Osteoblast (primary cell): ENCODE measurements at places on chromosomes 16 and 17. TPM values are rescaled to one million over a fixed set of nuclear protein-coding genes. Genes with fewer than 3 reads are reported as not detected.

The TMC7 gene
- total RNA-seq = 1.1 and 1.5 TPM in 2 replicates

GRCh38 chr16:71242601-71243000 lies 12.1 kb upstream of the HYDIN start:
- H3K4me3 ChIP-seq = no peak overlapping the region
- no peaks in the 10 kb centered on the region for H3K4me1 ChIP-seq
- H3K27ac ChIP-seq = no peak overlapping the region
- H3K36me3 ChIP-seq = no peaks in the 10 kb centered on the region
- DNase-seq = no peak
- no peaks in the 10 kb centered on the region for H3K27me3 ChIP-seq

The TRIM72 gene
- total RNA-seq = not detected in 2 replicates

- no peak overlapping the region for H3K27ac ChIP-seq
- H3K4me3 ChIP-seq = no peak overlapping the region
- peaks cover 6% of the 10 kb centered on the region for H3K4me1 ChIP-seq
- H3K36me3 ChIP-seq = peaks cover 45% of the 10 kb centered on the region
- no peaks in the 10 kb centered on the region for H3K27me3 ChIP-seq
Measured at GRCh38 chr16:58563775-58564174, 48.5 kb downstream of the SETD6 start.

GRCh38 chr16:50458667-50459495 lies 89.3 kb upstream of the NKD1 start:
- no peak for DNase-seq
- peaks cover 9% of the 10 kb centered on the region for H3K27me3 ChIP-seq
- H3K4me1 ChIP-seq = no peaks in the 10 kb centered on the region
- H3K36me3 ChIP-seq = no peaks in the 10 kb centered on the region
- no peak overlapping the region for H3K4me3 ChIP-seq

DNA sequence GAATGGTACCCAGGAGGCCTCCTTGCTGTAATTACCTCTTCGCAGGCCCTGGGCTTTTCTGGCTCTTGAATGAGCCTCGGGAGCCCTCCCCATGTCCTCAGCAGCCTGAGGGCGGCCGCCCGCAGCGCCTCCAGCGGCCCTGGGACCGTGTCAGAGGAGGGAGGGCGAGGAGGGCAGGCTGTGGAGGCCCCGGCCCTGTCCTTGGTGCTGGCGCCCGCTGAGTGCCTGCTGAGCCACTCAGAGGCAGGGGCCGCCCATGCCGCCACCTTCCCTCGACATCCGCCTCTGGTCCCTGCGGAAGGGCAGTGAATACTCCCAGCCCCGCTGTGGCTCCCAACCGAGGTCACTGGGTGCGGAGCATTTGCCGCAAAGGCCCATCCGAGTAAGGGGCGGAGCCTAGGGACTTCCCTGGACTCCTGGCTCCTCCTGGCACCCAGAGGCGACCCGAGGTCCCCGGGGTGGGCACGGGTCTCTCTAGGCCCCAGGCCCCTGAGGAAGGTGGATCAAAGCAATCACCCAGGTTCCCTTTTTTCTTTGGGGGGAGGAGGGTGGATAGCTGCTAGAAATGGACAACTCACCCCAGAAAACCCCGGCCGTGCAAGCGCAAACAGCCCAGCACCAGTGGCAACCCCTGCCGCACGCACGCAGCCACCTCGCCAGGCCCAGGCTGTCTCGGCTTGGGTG lies 2.8 kb downstream of the RBFOX3 start:
- H3K27ac ChIP-seq = no peak overlapping the region
- H3K4me3 ChIP-seq = no peak overlapping the region
- H3K36me3 ChIP-seq = no peaks in the 10 kb centered on the region
- peak; percentile 98 for DNase-seq

The ABCA10 gene
- total RNA-seq = 0.88 and 1.8 TPM in 2 replicates

DNA sequence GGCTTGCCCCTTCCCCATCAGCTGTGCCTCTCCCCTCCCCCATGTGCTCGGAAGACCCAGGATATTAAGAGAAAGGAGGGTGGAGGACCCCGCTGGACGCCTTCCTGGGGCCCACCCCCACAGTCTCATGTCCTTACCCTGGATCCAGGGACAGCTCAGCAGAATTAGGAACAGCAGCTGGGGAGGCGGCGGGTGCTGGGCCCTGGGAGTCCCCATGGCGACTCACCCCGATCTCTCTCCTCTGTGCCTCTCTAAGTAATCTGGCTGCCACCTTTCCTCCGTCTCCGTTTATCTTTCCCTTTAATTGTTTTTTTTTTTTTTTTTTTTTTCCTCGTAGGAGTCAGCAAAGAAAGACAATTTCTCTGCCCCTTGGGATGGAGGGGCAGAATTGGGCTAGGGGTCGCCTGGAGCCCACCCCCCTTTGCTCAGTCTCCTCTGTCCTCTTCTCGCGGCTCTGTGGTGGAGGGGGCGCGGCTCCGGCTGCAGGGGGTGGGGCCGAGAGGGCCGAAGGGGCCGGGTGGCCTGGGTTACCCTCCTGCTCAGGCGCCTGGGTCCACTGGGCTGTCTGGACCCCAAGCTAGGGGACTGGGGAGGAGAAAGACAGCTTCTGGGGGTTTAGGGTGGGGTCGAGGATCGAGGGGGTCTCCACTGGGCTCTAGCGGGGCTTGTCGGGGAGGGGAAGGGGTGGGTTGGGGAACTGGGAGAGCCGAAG lies 390 bp downstream of the SEZ6L2 start:
- H3K4me1 ChIP-seq = peaks cover 20% of the 10 kb centered on the region
- H3K27me3 ChIP-seq = peaks cover 8% of the 10 kb centered on the region
- peak; percentile 88 for DNase-seq
- H3K4me3 ChIP-seq = peak overlapping the region; percentile 88
- no peak overlapping the region for H3K27ac ChIP-seq

The HNF1B gene
- total RNA-seq = not detected in 2 replicates

- DNase-seq = no peak
- H3K36me3 ChIP-seq = peaks cover 3% of the 10 kb centered on the region
- peaks cover 52% of the 10 kb centered on the region for H3K4me1 ChIP-seq
- no peak overlapping the region for H3K4me3 ChIP-seq
Measured at GRCh38 chr17:66511135-66511534, 208.7 kb downstream of the PRKCA start.

The CCL2 gene
- 56.3 and 70.9 TPM in 2 replicates for total RNA-seq

DNA sequence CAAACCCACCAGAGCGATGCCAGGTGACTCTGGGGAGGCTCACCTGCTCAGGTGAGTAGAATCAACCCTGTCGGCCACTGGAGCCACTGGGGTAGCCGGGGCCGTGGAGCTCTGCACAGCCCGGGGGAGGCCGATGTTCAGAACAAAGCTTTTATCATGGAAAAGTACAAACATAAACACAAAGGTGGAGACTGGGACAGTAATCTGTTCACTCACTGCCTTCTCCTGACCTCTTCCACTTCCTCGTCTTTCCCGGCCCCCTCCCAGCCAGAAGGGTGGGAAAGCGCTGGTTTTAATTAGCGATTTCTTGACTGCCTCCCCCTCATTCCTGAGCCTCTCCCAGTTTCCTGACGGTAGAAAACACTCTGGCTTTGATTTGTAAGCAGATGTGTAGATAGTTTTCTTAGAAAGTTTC lies 9.8 kb upstream of the TEX19 start:
- no peak overlapping the region for H3K27ac ChIP-seq
- H3K4me3 ChIP-seq = no peak overlapping the region

- peaks cover 19% of the 10 kb centered on the region for H3K4me1 ChIP-seq
- H3K27me3 ChIP-seq = no peaks in the 10 kb centered on the region
- peaks cover 4% of the 10 kb centered on the region for H3K36me3 ChIP-seq
- DNase-seq = peak; percentile 96
- H3K27ac ChIP-seq = no peak overlapping the region
- H3K4me3 ChIP-seq = peak overlapping the region; percentile 26
Measured at GRCh38 chr16:1548233-1548632, 14.8 kb downstream of the TMEM204 start.

The CD300LG gene
- total RNA-seq = not detected in 2 replicates

The E4F1 gene
- 30.9 and 31.5 TPM in 2 replicates for total RNA-seq
